GM03348 (cell line): ENCODE measurements at places on chromosomes 1 and 21.

- no peak for DNase-seq
Measured at GRCh38 chr21:41614511-41614910, 106.6 kb upstream of the TMPRSS2 start.

DNA sequence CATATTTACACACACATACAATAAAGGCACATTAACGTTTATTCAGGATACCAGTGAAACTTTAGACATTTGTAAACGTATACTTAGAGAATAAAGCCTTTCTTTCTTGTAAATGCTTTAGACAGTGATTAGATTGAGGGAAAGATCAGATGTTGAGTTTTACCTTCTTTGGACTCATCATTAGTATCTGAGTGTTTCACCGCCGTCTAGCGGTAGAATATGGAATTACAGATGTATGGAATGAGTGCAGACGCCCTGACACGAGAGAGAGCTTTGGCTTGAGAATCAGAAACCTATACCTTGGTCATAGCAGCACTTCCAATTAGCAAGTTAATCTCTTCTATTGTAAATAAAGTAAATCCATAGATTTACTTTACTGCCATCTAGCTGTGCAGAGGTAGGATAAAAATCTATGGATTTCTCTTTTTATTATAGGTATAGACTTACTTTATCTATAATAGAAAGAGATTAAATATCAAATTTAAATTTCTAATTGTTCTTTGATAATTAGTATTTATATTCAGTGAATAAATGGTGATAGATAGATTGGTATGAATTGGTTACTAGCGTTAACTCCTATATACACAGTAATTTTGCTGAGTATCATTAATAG is 12.6 kb downstream of the FLG2 start:
- peak; percentile 31 for DNase-seq

DNA sequence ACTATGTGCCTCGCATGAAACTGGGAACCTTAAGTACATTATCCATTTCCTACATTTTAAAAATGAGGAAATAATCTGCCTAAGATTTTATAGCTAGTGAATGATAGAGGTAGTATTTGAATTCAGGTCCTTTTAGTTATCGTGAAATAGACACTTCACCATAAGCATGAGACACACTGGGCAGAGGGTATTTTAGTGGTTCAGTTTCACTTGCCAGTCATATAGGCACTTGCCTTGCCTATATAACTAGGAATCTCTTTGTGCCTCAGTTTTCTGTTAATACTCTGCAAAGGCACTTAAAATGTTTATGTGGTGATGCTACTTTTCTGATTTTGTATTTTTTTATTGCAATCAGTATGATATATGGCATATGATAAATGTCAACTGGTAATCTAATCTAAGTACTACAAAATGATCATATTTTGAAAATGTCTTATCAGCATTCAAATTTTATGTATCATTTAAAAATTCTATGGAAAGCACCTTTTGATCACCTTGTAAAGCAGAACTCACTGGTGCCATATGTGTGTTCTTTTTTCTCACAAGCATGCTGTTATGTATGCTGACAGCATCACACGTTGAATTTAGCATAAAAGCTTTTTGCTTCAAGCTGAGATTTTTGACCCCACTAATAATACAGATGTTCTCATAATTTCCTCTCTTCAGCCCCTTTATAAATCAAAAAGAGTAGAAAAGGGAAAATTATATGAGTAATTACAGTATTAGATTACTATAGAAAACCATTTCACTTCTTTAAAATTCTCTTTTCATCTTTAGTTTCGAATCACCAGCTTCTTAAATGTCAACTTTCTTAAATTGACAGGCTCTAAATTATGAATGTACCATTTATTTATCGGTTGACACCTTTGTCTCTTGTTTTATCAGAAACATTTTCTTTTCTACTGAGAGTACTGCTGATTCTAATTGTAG is 52.6 kb downstream of the RPS6KC1 start:
- no peak for DNase-seq

DNA sequence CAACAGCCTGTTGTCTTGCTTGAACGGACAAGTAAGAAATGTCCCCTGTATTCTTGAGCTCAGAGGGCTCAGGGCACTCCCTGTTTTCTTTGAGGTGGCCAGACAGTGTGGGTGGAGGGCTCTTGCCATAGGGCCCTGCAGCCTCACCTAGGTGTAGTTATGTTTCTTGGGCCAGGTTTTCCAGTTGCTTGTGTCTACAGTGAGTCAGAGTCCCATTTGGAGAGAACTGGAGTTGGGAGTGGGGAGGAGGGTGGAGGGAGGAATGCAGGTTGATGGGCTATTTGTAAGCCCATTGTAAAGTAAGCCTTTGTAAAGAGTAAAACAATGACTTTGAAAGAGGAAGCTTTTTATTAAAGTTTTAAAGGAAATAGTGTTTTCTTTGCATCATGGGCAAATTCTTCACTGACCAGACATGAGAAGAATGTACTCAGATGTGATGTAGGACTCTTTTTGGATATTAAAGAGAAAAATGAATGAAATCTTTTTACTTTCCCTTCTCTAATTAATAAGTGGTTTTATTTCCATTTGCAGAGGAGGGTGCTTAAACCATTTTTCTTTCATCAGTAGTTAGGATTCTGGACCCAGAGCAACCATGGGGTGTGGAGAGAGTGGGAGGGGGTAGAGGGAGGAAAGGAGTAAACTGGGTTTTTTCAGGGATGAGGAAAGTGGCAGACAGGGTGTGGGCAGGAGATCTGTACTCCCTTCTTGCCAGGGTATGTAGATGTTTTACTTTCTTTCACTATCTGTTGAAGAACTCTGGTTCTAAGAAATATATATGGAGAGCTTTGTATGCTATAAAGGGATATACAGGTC is 45.1 kb upstream of the MACF1 start:
- DNase-seq = peak; percentile 45

- no peak for DNase-seq
Measured at GRCh38 chr1:238370599-238370998, 479.9 kb upstream of the ZP4 start.

- peak; percentile 76 for DNase-seq
Measured at GRCh38 chr1:226082959-226083301, 20.4 kb downstream of the H3-3A start.

GRCh38 chr1:206578068-206578977 is 33.9 kb downstream of the EIF2D start:
- no peak for DNase-seq

GRCh38 chr1:190126728-190127127 is 350.9 kb downstream of the BRINP3 start:
- no peak for DNase-seq

- DNase-seq = no peak
Measured at GRCh38 chr1:65386439-65386838, 34.0 kb upstream of the LEPR start.

GRCh38 chr1:83087851-83088250 is 911.1 kb downstream of the TTLL7 start:
- no peak for DNase-seq

GRCh38 chr1:244353551-244354091 is 98.1 kb downstream of the ADSS2 start:
- peak; percentile 94 for DNase-seq

GRCh38 chr1:193590102-193590501 is 403.7 kb upstream of the B3GALT2 start:
- no peak for DNase-seq

DNA sequence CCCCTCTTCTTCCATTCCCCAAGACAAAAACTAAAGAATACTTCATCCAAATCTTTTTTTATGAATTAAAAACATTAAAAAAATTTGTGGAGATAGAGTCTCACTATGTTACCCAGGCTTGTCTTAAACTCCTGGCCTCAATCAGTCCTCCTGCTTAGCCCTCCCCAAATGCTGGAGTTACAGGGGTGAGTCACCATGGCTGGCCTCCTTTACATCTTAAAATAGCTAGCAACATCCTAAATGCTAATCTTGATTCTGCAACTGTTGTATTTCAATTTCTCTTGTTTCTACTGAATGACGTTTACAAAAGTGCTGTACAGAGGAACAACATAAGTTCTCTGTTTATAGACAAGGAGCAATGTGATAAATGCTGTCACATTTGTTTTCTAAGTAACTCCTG is 483.5 kb downstream of the ADGRL2 start:
- DNase-seq = no peak

- no peak for DNase-seq
Measured at GRCh38 chr1:9443913-9444445, 95.3 kb upstream of the SLC25A33 start.

- DNase-seq = no peak
Measured at GRCh38 chr1:41872074-41872473, 46.6 kb downstream of the HIVEP3 start.

- no peak for DNase-seq
Measured at GRCh38 chr1:231670755-231671154, 44.2 kb downstream of the DISC1 start.

DNA sequence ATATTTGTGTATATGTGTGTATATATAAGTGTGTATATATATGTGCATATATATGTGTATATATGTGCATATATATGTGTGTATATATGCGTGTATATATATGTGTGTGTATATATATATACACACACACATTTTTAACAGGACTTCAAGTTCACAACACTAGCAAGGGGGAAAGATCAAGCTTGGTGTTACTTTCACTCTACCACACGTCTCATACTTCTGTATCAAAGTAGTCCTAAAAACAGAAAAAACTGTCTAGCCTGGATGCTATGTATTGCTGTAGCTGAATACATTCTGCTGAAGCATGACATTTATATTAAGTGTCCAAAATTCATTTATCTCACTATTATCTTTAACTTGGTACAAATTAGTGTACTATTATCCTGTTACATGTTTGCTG is 17.9 kb upstream of the ATP6V1G3 start:
- no peak for DNase-seq

- no peak for DNase-seq
Measured at GRCh38 chr21:45522986-45523385, 19.3 kb downstream of the SLC19A1 start.

GRCh38 chr1:3219005-3219790 is 150.2 kb downstream of the PRDM16 start:
- DNase-seq = peak; percentile 73

DNA sequence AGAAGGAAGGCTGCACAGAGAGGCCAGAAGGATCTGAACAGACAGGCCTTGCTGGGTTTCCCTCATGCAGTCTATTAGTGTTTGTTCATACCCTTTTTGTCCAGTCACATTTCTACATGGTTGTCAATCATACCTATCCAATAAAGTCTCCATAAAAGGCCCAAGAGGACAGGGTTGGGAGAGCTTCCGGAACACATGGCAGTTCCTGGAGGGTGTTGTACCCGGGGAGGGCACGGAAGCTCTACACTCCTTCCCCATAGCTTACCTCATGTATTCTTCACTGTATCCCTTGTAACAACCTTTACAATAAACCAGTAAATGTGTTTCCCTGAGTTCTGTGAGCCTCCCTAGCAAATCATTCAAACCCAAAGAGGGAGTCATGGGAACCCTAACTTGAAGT is 28.0 kb downstream of the MCOLN2 start:
- no peak for DNase-seq

DNA sequence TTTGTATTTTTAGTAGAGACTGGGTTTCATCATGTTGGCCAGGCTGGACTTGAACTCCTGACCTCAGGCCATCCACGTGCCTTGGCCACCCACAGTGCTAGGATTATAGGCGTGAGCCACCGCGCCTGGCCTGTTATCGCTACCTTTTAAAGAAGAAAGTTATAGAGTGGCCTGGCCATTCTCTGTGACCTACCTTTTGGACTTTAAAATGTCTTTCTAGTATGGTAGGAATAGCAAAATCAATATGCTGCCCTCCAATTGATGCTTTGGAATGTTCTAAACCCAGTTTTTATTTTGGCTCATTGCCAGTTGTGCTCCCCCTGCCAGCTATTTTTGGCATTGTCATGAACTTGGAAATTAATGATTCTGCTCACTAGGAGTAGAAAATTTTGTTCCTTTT is 19.9 kb downstream of the HIPK1 start:
- DNase-seq = peak; percentile 21

DNA sequence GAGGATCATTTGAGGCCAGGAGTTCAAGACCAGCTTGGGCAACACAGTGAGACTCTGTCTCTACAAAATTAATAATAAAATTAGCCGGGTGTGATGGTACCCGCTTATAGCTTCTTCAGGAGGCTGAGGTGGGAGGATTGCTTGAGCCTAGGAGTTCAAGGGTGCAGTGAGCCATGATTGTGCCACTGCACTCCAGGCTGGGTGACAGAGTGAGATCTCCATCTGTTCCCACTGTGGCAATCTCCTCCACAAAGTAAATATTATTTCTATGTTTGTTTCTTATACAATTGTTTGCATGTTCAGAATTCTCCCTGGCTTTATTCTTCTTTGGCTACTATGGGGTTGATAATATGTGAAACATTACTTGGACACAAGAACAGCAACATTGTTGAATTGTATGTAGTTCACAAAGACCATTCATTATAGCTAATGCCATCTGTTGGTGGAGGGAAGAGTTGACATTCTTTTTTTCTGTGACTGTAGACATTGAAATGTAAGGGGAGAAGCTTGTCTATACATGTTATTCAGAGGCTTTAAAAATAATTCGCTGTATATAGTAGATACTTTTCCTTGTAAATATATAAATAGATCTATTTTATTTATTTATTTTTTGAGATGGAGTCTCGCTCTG is 47.8 kb upstream of the SRSF10 start:
- peak; percentile 61 for DNase-seq

GRCh38 chr21:46081862-46082712 is 15.8 kb upstream of the COL6A2 start:
- DNase-seq = no peak

DNA sequence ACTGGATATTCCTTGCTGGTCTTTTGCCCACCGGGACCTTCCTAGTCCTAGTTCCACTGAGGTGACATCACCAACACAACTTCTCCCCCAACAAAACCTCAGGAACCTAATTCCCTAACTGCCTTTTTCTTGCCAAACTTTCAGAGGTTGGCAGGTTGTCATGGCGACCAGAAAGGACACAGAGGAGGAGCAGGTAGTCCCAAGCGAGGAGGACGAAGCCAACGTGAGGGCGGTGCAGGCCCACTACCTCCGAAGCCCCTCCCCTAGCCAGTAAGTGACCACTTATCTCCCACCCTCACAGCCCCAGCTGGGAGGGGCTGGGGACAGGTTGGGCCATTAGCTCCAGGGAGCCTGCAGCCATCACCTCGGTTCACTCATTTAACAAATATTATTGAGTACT is 815 bp downstream of the STYXL2 start:
- no peak for DNase-seq

DNA sequence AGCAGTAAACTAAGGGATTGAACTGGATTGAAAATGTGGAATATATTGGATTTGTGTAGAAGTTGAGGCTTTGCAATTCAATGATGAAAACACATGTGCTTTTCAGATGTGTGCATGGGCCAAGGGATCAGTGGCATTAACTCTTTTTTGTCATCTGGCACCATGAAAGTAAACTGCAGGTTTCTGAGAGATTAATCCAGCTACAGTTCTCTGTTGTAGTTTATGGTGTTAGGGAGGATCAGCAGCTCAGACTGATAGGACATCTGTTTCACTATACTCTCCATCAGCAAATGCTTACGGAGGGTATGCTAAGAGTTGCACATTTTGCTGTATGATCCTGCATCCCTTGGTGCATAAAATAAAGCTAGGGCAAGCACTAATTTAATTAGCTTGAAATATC is 82.6 kb downstream of the C1orf21 start:
- no peak for DNase-seq

DNA sequence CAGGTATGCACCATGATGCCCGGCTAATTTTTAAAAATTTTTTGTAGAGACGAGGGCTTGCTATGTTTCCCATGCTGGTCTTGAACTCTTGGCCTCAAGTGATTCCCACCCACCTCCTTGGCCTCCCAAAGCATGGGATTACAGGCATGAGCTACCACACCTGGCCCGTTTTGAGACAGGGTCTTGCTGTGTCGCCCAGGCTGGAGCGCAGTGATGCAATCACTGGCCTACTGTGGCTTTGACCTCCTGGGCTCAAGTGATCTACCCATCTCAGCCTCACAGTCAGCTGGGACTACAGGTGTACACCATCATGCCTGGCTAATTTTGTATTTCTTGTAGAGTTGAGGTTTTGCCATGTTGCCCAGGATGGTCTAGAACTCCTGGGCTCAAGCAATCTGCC is 7.5 kb upstream of the SH3D21 start:
- DNase-seq = no peak
